ENCODE measurements at places on chromosomes 5 and 9.
A peak's percentile ranks its signal among the peaks of the same experiment; 100 is the strongest.

GRCh38 chr5:102537011-102537410 lies 38.2 kb upstream of the SLCO6A1 start:
- DNase-seq = no peak

- DNase-seq = no peak
Measured at GRCh38 chr9:18594837-18595236, 120.9 kb downstream of the ADAMTSL1 start.

DNA sequence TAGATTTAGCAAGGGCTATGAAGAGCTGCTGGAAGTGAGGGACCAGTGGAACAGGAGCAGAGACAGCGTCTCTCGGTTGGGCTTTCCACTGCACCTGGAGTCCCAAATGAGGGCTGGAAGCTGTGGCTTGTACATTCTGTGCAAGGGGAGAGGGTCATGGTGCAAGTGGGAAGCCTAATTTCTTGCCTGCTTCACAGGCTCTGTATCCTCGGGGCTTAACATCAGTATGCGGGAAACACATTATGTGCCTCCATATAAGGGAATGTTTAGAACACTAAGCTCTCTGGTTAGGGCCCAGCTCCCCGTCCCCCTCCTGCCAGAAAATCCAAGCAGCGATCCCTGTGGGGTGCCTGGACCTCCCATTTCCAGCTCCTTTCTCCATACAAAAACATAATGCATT lies 89.0 kb upstream of the NIPAL4 start:
- DNase-seq = no peak

- no peak for DNase-seq
Measured at GRCh38 chr9:37952731-37953130, 48.8 kb upstream of the SLC25A51 start.

DNA sequence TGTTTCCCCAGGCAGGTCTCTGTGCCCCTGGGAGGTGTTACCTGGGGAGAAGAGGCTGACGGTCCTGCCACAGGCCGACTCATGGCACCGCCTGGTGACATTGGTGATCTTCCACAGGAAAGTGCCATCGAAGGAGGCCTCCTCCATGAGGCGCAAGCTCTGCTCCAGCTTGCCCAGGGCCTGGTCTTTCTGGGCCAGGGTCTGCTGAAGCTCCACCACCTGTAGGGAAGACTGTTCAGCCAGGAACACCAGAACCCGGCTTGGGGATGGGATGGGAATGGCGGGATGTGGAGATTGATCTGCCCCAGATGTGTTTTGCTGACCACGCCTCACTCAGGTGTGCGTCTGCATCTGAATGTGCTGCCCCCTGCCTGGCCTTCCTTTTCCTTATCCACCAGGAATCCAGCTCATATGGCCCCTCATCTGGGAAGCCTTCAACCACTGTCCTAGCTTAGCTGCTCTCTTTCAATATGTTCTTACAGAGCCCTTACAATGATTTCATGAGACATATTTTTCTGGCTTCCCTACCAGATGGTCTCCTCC lies 15.2 kb downstream of the TRAF1 start:
- no peak for DNase-seq

- DNase-seq = no peak
Measured at GRCh38 chr9:22124263-22125011, 115.3 kb upstream of the CDKN2B start.

DNA sequence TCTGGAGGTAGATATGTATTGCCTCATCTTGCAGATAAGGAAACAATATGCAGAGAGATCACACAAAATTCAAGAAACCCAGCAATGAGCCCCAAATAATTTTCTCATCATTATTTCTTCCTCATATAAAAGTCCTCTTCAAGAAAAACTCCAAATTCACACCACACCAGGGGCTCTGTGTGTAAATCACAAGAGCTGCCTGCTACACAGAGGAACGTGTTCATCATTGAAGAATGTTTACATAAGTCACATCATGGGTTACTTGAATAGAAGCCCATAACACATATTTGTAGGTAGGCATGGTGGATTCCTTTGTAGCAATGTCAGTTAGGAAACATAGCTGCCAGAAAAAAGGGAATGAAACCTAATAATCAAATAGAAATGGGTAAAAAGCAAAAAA lies 308.1 kb upstream of the TLE4 start:
- no peak for DNase-seq

DNA sequence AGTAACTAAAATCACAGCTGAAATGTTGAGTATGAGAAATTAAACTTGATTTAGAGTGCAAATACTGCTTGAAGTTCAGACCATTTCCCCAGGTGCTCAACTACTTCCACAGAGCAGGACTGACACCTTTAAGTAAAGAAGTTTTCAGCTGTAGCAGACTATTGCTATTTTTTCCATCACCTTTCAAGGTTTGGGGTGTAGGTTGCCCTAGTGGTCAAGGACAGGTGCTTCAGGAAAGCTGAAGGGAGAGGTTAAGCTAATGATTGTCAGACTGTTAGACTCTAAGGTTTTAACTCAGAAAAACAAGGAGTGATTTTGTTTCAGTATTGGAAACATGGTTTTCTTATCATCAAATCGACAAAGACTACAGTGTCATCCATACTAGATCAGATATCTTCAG lies 162.1 kb downstream of the CCDC192 start:
- no peak for DNase-seq

DNA sequence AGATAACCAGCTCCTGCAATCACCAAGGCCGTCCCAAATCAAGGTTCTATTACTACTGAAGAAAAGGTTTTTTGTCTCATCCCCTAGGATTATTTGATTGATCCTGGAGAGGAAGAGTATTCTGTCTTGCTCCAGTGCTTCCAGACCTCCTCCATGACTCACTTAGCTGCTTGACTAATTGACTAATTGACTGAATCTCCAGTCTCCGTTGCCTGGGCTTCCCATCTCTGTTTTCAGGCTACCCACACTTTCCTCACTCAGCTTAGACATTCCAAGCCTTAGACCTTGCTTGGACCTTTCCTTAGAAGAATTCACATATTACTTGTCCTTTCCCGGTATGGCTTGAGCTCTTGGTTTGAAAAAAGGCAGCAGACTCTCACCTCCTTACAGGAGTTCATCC lies 60.6 kb downstream of the FRMD3 start:
- DNase-seq = no peak

GRCh38 chr5:163309914-163310313 lies 127.5 kb upstream of the CCNG1 start:
- no peak for DNase-seq

- no peak for DNase-seq
Measured at GRCh38 chr9:94204174-94204573, 54.9 kb upstream of the ZNF169 start.

- no peak for DNase-seq
Measured at GRCh38 chr9:35114840-35115628, 628 bp downstream of the ATOSB start.

- no peak for DNase-seq
Measured at GRCh38 chr9:88905506-88905905, 85.8 kb upstream of the S1PR3 start.

- peak; percentile 14 for DNase-seq
Measured at GRCh38 chr5:168076561-168076991, 214.9 kb upstream of the WWC1 start.

- DNase-seq = no peak
Measured at GRCh38 chr9:37918665-37919170, 14.8 kb upstream of the SLC25A51 start.

GRCh38 chr9:135508211-135508820 lies 7.8 kb downstream of the MRPS2 start:
- no peak for DNase-seq

- DNase-seq = no peak
Measured at GRCh38 chr5:143101121-143101520, 302.4 kb downstream of the NR3C1 start.

GRCh38 chr5:94024620-94025019 lies 283.2 kb upstream of the POU5F2 start:
- no peak for DNase-seq

DNA sequence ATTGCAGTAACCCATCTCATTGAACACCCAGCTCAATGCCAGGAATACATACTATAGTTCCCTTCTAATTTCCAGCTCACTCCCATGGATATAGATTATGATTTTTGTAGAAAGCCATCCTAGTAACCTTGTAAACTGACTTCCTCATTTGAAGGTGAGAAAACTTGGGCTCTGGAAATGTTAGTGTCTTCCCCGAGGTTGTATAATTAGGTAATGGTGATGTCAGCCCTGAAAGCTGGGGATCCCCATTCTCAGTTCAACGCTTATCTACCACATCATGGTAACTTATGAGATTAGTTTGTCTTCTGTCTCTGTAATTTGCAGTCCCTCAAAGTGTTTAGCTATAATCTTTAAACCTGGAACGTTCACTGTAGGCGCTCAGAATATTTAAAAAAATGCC lies 34.6 kb upstream of the PTCH1 start:
- DNase-seq = no peak

DNA sequence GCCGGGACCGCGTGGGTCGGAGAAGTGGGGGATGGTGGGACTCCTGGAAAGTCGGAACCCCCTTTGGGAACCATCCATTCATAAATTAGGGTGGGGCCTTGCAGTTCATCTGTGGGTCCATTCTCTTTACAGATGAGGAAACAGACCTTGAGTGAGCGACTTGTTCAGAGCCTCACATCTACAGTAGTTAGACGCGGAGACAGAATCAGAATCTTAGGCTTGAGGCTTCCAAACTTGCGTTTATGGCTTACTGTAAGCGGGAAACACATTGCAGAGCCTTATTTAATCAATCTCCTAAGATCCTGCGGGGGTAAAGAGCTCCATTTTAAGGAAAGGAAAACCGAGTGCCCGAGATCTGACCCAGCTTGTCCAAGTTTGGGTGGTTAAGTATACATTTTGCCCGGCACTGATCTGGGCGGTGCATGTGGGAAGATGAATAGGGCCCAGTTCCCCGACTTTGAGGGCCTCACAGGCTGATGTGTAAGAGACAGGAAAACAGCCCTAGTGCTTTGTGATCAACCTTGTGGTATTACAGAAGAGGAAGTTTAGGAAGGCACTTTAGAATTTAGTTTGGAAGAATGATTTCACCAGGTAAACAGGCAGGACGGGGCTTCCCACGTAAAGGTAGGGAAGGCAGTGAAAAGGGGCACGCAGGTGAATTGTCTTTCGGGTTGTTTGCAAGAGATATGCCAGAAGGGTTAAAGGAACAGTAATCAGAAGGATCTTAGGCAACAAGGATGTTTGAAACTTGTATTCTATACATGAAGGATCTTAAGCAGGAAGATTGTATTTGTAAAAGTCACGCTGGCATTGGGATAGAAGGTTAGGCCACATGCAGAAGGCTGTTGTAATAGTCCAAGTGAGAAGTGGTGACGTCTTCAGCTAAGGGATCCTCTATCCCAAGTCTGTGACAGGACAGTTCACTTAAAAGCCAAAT lies 744 bp downstream of the TARS1 start:
- DNase-seq = peak; percentile 7

GRCh38 chr5:82620957-82621600 lies 342.9 kb upstream of the RPS23 start:
- peak; percentile 80 for DNase-seq

- peak; percentile 30 for DNase-seq
Measured at GRCh38 chr9:121222524-121223171, 21.0 kb upstream of the RAB14 start.

GRCh38 chr9:111916234-111916645 lies 19.6 kb downstream of the UGCG start:
- DNase-seq = no peak

DNA sequence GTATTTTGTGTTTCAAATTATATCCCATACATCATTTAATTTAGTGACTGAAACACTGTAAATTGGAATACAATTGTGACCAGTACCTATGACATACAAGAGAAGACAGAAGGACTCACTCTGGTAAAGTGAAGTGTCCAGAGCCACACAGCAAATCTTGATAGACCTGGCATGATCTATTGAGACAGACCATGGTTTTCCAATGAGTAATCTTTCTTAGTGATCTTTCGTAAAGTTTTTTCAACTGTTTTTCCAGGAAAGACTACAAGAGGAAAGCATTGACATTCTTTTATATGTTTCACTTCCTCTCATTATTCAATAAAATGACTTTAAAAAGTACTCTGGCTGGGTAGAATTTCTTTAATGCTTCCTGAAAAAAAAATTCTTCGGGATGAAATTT lies 43.3 kb upstream of the ALDH1A1 start:
- DNase-seq = no peak

GRCh38 chr5:14337593-14337992 lies 194.5 kb downstream of the TRIO start:
- no peak for DNase-seq

DNA sequence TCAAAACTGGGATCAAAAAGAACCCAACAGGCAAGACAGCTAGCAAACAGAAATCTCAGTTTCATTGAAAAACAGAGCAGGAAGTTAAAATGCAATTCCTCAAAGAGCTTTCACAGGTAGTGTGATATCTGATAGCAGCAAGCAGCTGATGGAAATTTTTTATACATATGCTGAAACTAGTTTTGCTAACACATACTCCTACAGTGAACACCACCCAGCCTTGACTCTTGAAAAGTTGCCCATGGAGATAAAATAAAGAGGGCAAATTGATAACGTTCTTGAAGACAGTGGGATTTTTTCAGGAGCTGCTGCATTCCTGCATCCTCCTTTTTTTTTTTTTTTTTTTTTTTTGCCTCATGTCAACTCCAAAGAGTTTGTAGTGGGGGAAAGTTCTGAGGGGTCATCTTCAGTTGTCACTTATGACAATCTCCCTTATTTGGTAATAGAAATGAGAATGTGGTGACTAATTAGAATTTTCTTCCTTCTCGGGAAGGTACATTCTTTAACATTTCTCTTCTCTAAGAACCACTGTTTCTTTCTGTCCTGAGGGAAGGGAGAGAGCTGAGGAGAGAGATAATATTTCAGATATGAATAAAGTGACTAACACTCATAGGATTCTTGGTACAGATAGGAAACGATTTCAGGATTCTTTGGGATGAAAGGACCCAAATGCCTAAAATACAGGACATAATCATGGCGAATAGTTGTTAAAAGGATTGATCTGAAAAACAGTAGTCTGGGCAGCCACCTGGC lies 24.6 kb downstream of the SH3RF2 start:
- no peak for DNase-seq

- DNase-seq = no peak
Measured at GRCh38 chr9:130268521-130269211, 3.1 kb downstream of the HMCN2 start.

- no peak for DNase-seq
Measured at GRCh38 chr9:4494332-4494731, 4.1 kb downstream of the SLC1A1 start.

DNA sequence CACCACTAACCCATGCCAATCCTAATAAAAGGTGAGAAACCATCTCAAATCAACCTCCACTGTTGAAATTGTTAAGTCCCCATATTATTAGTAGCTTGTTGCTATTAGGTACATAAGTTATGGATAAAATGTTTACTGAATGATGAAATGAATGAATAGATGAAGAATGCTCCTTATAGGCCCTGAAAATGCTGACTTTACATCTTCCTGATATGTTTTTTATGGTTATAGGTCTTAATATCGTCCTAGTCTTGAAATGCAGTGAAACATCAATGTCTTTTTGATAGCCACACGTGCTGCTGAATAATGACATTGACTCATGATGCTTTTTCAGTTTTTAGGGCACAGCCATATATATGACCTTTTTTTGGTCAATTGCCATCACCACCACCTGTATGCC lies 277.7 kb downstream of the SAXO1 start:
- DNase-seq = no peak

DNA sequence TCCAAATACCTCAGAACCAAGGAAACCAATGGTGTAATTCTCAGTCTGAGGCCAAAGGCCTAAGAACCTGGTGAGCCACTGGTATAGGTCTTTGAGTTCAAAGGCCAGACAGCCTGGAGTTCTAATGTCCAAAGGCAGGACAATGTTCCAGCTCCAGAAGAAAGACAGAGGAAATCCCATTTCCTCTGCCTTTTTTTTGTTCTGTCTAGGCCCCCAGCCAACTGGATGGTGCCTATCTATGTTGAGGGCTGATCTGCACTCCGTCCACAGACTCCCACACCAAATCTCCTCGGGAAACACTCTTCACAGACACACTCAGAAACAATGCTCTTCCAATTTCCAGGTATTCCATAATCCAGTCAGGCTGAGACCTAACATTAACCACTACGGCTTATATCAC lies 30.1 kb downstream of the FNIP1 start:
- DNase-seq = no peak

All from Jurkat, Clone E6-1 (cell line).